Fibroblast of skin of right quadriceps (primary cell): ENCODE measurements at places on chromosomes 3 and 15.
A peak's percentile ranks its signal among the peaks of the same experiment; 100 is the strongest.

- no peak for DNase-seq
Observed at GRCh38 chr15:28943146-28943545, 57.4 kb downstream of the APBA2 start.

DNA sequence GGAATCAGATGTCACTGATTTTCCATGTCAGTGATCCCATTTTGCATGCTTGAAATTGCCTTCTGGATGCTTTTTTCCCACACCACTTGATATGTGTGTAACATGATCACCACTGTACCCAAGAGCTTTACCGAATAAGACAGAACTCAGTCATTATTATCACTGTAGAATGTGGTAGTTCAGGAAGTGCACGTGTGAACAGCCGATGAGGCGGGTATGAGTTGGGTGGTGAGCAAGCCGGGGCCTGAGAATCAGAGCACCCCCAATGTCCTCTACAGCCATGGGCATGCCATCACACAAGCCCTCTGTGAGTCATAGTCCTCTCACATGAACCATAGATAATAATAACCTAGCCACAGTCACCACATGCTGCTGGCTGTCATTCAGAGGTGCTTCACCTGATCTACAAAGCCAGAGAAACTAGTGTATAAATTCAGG is 470.8 kb downstream of the SOX2 start:
- DNase-seq: no peak

GRCh38 chr3:184656458-184656828 is 55.4 kb downstream of the MAGEF1 start:
- DNase-seq: no peak

- DNase-seq: no peak
Observed at GRCh38 chr3:153848702-153849101, 272.5 kb upstream of the ARHGEF26 start.

GRCh38 chr3:161413127-161413854 is 42.0 kb upstream of the SPTSSB start:
- peak; percentile 36 for DNase-seq

DNA sequence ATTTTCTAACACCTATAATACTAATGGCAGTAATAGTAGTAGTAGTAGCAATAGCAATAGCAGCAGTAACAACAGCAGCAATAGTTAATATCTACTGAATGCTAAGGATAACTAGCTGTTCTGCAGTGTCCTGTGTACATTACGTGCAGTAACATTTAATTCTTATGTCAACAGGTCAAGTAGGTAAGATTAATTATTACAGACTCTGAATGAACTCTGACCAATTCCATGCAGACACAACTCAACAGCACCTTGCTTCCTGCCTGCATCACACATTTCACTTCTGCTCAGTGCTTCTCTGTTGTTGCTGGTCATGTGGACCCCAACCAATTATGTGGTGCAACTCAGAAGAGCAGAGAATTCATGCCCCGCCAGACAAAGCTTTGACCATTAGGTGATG is 39.9 kb upstream of the ARHGEF26 start:
- no peak for DNase-seq

DNA sequence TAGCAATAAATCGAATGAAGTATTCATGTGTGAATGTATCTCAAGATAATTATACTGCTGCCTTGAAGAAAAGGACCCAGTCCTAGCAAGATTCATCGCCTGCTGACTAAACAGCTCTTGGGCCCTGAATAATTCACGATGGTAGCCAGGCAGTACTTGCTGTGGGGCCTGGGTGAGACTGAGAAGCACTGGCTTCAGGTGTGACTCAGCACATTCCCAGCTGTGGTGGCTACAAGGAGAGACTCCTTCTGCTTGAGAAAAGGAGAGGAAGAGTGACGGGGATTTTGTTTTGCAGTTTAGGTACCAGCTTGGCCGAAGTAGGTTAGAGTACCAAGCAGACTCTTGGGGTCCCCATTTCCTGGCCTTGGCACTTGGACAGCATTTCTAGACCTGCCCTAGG is 47.6 kb upstream of the CD200R1L start:
- peak; percentile 28 for DNase-seq

DNA sequence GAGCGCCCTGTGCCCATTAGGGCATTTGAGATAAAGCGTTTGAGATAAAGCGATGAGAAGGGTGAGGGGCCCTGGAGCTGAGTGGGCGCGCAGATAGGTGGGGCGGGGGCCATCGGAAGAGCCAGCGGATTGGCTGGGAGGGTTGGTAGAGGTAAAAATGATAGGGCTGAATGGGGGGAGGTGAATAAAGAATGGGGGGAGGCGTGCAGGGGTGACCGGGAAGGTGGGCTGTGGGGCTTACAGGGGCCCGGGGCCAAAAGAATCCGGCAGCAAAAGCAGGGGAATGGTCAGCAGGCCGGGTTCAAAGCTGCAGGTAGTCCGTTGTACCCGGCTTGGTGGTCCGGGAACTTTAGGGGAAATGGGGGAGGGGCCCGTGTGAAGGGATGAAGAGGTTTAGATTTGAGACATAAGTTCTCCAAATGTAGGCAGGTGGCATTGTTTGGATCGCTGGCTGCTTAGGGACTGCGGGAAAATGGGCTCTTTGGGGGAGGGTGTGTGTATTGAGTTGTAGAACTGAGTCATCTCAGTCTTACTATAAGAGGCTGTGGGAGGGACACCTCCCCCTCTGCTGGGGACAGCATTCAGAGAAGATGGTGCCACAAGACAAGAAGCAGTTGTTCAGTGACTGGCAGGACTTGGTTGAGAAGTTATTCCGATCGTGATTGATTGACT is 610 bp downstream of the ARID3B start:
- peak; percentile 52 for DNase-seq

DNA sequence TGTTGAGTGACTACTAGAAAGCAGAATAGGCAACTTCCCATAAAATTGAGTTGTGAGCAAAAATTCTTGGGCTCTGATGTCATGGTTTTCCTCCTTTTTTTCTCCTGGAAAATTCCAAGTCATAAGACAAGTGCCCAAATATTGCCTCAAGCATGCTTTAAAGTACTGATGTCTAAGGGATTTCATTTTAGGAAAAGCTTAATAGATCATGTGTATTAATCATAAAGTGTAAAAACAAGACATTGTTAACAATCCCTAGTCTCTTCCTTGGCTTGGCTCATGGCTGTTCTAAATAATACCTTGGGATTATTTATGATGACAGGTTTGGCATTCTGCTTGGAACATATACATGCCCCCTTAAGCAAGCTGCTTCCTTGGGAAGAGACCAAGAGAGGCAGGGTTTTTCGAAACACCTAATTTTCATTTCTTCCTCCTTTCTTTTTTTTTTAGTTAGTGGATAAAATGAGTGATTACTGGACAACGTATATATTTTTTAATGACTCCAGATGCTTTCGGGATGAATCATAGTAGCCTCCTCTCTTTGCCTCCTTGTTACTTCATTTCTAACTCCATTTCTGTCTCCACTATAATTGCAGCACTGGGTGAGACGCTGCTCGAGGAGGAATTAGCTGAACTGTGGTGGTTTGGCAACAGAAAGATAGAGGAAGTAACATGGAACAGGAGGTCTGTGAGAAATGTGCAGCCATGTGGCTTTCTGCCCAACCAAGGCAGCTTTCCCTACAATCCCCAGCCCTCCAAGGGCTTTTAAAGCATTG is 104.9 kb downstream of the TPRG1 start:
- DNase-seq: peak; percentile 99

DNA sequence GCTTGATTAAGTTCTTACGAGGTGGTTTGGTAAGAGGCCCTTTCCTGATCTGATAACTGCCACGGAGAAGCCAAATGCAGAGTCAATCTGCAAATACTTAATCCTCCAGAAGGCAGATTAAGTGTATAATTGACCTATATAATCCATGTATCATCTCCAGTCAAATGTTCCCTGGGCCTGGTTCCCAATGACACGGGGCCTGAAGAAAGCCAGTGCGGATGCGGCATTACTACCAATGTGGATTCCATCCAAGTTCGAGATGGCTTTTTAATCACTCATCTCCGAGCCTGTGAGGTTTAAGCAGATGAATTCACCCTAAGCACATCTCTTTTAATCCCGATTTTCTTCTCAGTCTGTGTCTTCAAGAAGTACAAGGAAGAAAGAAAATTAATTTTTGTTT is 60.0 kb upstream of the FEZF2 start:
- no peak for DNase-seq

GRCh38 chr3:182906036-182906435 is 74.3 kb downstream of the DCUN1D1 start:
- no peak for DNase-seq
